H4 (cell line): ENCODE measurements at places on chromosomes 6 and 20. TPM values are rescaled to one million over a fixed set of nuclear protein-coding genes. Genes with fewer than 3 reads are reported as not detected.
A peak's percentile ranks its signal among the peaks of the same experiment; 100 is the strongest.

DNA sequence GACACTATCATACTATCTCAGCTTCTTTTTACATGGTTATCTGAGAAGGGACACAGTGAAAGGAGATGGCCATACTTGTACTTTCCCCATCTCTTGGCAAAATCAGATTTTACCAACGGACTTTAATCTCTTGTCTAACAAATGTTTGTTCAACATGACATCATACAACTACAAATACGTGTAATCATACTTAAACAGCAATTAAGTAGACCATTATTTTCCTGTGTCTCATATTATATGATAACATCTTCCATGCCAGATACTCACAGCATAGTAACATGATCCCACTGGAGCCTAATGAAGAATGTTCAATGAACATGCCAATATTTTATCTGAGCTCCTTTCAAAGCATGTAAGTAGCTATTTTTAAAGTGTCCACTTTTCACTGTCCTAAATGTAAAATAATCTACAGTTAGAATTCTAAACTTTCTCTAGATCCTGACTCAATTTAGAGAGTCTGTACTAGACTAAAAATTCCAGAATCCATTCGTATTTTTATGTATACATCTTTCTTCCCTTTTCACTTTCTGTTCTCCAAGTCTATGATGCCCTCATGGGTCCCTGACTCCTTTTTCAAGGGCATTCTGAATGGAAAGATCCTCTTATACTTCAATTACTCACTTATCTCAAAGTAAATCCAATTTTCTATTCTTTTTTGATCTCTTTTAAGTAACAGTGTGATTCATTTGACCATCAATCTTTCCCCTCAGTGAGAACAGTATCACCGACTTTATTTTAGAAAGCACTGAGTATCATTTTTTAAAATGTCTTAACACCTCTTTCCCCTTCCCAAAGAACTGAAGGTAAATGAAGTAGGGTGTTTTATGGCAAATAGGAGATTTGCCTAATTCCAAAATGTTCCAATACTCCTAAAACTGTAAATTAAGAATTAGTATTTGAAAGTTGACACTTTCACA is 133.5 kb downstream of the CDK19 start:
- DNase-seq = no peak

GRCh38 chr6:39166189-39166911 is 51.4 kb upstream of the SAYSD1 start:
- peak; percentile 75 for DNase-seq

- DNase-seq = no peak
These were observed 50.2 kb downstream of the CEP162 start for GRCh38 chr6:84177241-84177640.

DNA sequence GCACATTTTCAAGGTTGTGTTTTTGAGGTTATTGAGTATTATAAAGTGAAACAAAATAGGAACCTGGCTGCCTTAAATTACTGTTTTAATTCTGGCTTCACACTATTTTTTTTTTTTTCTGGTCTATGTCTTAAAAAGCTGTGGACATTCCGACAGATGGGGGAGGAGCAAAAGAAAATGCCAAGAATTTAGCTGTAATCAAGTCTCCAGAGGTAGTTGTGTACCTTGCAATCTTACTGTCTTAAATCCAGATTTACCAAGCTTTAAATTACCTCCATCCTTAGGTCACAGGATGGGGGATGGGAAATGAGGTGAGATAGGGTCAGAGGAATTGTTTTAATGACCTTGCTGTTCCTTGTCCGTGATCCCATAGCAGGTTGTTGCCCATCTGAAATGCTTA is 182.8 kb downstream of the UTRN start:
- no peak for DNase-seq

DNA sequence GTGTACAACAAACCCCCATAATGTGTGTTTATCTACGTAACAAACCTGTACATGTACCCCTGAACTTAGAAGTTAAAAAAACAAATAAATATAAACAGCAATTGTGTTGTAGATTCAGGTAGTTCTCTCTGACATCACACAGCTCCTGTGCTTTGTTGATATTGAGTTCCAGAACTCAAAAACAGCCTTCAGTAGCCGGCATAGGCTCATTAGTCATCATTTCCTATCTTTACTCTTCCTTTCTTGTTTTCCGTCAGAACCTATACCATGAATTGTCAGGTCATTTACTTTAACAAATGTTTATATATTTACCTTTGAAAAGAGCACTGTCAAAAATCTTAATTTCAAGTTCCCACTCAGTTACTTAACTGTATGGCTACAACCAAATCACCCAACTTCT is 88.8 kb downstream of the ADTRP start:
- DNase-seq = no peak

The HAO1 gene
- not detected in 2 replicates for total RNA-seq
